ENCODE measurements at places on chromosomes 3 and 15. TPM values are rescaled to one million over a fixed set of nuclear protein-coding genes. Genes with fewer than 3 reads are reported as not detected.

Gene DUOXA2
- not detected for total RNA-seq

Gene RASGRF1
- total RNA-seq, result not detected

DNA sequence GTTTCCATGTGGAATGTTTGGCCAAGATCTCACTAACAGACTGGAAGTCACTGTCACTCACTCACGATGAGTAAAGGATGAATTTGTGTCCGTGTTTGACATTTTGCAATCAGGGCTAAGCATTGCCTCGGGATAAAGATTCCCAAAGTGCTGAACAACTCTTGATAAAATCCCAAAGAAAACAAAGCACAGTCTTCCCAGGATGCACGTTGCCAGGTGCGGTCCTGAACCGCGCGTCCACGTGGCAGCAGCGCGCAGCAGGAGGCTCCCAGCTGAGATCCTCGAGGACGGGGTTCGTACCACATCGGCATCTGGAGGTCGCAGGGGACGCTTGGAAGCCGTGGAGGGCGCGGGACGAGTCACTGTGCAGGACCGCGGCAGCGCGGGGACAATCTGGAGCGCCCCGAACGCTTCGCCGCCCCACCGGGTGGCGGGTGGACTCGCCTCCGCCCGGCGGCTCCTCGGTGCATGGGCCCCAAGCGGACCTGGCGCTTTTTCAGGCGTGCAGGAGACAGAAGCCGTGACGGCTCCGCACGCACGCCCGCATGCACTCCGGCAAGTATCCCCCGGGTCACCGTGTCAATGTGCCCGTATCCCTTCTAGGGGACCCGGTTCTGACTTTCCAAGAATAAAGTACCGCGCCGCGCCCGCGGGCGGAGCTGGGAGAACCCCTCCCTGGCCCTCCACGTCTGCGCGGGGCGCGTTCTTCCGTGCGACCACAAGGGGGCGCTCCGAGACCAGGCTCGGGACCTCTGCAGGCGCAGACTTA is 17.7 kb downstream of the CPN2 start:
- DNase-seq, result peak; percentile 88

- no peak for DNase-seq
These were observed 287.6 kb upstream of the C2CD4B start for GRCh38 chr15:62452667-62453066.

Data from heart left ventricle (tissue), 16 donors.